ENCODE measurements at places on chromosomes 6 and 20.

- DNase-seq, result no peak
Observed at GRCh38 chr6:49406250-49406970, 56.6 kb downstream of the MMUT start.

DNA sequence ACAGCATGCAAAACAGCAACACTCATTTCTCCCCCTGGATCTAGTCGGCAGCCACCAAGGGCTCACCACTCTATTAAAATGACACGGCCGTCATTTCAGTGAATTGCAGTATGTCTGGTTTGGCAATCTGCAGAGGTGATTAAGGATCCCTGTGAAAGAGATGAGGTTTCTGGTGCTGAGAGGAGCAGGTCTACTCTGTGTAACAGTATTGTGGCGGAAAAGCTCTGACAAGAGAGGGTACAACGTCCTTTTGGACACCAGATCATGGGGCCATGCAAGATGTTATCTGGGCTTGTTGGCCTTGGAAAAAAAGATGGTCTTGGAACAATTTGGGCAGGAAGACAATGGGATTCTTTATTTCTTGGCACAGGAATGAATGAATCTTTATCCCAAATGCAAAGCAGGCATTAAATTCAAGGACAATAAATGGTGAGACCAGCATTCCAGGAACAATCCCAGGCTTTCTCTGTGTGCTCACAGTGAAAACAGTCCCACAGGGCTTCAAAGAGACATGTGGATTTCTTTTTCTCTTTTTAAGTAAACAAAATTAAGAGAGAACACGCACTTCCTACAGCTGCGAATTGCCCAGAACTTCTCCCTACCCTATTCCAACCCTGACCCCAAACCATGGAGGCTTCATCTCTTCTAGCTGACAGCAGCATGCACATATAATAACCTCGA lies 33.7 kb upstream of the ADGRF1 start:
- DNase-seq, result no peak

- DNase-seq, result peak; percentile 27
Observed at GRCh38 chr6:105991561-105992314, 94.4 kb upstream of the PRDM1 start.

GRCh38 chr20:62655282-62656196 lies 13.2 kb downstream of the SLCO4A1 start:
- no peak for DNase-seq

GRCh38 chr20:31835977-31836852 lies 9.2 kb downstream of the FOXS1 start:
- no peak for DNase-seq

- peak; percentile 36 for DNase-seq
Observed at GRCh38 chr20:5448449-5449118, 131.8 kb upstream of the PROKR2 start.

GRCh38 chr6:132300323-132300949 lies 100.8 kb downstream of the MOXD1 start:
- no peak for DNase-seq

GRCh38 chr6:344816-345340 lies 46.7 kb upstream of the IRF4 start:
- no peak for DNase-seq

DNA sequence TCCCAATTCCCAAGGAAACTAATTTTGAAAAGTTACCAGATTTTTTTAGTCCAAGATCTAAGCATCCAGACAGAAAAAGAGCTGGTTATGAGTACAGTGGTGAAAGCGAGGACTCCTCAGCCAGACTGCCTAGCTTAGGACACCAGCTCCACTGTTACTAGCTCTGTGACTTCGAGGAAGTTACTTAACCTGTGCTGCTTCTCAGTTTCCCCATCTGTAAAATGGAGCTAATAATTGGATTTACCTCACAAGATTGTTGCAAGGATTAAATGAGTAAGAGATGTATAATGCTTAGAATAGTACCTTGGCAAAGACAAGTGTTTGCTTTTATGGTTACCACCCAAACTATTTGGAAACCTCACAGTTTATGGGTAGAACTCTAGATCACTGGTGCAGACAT lies 1.1 kb downstream of the NT5DC1 start:
- no peak for DNase-seq

DNA sequence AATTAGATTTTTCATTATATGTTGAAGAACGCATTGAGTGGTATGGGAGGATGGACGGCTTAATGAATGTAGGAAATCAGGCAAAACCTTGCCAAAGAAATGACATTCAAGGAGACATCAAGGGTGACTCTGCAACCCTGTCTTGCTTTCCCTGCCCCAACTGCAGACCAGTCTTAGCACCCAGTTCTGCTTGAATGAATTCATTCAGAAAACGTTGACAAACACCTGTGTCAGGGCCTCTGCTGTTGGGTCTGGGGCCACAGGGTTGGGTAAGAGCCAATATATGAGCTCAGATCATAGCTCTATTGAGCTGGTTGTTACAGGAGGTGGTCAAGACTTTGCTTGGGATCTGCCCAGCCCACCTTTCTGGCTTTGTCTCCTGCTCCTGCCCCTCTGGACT lies 7.7 kb upstream of the ASXL1 start:
- DNase-seq, result no peak

GRCh38 chr6:39806278-39806677 lies 14.1 kb downstream of the DAAM2 start:
- no peak for DNase-seq

DNA sequence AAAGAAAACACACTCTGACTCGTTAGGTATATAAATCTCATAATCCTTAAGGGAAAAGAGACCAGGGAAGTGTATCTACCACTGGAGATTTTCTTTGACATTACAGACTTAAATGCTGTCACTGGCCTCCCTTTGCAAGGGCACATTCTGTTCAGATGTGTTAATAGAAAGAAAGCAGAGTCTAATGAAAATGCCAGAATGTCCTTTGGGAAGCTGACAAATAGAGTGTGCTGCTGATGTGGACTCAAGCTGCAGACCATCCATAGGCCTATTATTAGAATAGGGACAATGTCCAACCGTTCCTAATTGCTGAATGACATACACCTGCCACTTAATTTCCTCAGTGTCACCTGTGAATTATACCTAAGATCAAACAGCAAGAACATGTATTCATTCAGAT lies 41.2 kb downstream of the SLC35D3 start:
- no peak for DNase-seq

GRCh38 chr6:130362128-130362527 lies 3.7 kb upstream of the TMEM200A start:
- no peak for DNase-seq

- no peak for DNase-seq
Observed at GRCh38 chr6:158205169-158205944, 37.2 kb downstream of the GTF2H5 start.

DNA sequence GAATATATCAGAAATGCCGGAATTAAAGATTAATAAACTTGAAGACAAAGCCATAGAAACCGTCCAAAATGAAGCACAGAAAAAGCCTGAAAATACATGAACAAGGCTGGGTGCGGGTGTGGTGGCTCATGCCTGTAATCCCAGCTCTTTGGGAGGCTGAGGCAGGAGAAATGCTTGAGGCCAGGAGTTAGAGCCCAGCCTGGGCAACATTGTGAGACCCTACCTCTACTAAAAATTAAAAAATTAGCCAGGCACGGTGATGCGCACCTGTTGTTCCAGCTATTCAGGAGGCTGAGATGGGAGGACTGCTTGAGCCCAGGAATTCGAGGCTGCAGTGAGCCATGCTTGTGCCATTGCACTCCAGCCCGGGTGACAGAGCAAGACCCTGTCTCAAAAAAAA lies 32.9 kb downstream of the REV3L start:
- DNase-seq, result no peak

DNA sequence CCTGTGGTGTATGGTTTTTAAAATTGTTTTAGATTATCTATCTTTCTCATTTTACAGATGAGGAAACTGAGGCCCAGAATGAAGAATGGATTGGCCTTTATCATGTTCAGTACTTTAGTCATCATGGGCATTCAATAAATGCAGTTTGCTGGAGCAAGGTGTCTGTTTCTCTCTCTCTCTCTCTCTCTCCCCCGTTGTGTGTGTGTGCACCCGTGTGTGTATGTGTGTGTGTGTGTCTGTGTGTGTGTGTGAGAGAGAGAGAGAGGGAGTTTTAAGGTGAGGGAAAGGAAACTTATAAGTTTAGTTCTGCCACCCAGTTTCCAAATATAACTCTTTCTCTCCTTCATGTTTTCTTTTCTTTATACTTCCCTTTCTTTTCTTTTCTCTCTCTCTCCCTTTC lies 62.4 kb downstream of the CTNNBL1 start:
- DNase-seq, result no peak

DNA sequence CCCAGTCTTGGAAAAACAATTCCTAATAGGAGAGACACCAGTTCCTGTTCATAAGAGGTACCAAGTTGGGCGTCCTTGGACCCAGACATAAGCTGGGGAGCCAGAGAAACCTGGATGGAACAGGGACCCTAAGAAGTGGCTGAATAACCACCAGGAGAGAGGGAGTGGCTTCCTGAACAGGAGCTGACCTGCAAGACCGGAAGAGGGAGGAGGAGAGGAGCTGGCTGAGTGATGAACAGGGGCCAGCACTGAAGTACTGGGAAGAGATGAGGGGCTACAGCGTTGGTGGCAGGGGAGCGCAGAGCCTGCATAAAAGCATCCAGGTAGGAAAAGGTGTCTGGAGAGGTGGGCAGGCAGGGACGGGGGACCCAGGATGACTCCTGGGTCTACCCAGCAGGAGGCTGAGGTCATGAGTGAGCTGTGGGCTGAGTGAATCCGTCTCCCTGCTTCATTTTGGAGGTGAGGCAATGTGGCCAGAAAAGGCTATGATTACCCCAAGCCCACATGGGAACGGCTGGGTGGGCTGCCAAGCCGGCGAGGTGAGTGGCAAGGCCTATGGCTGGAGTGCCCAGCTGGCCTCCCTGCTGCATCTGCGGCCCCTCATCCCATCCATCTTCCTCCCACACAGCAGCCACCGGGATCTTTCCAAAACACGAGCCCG lies 34.4 kb upstream of the ZFAND3 start:
- no peak for DNase-seq

DNA sequence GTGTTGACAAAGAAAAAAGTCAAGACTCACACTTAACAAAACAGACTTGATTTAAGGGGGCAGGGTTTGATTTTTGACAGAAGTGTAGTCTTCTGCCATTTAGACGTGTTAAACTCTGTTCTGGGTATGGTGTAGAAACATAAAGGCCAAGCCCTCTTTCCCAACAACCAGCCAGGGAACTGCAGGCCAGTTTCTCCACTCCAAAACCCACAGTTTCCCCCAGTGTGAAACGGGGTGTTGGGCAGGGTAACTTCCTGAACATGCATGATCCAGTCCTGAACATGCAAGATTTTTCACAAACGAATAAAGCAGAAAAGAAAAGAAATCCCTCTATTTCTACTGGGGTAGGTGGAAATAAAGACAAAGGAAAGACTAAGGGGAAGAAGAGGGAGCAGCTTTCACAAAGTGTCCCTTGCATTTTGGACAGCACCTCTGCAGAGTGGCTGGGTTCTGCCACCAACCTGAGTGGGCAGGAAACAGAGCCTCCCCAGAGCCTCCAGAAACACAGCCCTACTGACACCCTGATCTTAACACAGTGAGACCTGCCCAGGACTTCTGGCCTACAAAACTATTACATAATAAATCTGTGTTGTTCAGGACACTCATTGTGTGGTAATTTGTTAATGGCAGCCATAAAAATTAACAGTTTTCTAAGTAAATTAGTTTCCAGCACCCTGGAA lies 7.5 kb downstream of the APMAP start:
- DNase-seq, result no peak

GRCh38 chr6:109236115-109237076 lies 141.1 kb downstream of the CEP57L1 start:
- no peak for DNase-seq

DNA sequence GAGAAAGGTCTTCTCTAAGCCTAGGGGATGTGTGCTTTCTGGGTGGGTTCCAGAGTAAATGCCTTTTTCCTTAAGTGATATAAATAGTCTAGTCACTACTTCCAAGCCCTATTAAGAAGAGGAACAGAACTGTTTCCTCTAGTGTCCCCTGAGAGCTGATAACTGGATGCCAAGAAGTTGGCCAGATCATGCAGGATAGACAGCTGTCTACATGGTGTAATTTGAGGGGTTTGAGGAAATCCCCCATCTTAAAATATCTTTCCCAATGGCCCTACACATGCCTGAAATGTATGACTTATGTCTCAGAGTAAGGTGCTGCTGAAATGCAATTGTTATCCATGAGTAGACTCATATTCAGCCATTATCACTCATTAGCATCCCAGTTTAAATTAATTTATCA lies 20.2 kb upstream of the PIM1 start:
- no peak for DNase-seq

GRCh38 chr6:158387578-158387977 lies 75.3 kb downstream of the TULP4 start:
- no peak for DNase-seq

- DNase-seq, result no peak
Observed at GRCh38 chr6:159168536-159169192, 536 bp upstream of the FNDC1 start.

DNA sequence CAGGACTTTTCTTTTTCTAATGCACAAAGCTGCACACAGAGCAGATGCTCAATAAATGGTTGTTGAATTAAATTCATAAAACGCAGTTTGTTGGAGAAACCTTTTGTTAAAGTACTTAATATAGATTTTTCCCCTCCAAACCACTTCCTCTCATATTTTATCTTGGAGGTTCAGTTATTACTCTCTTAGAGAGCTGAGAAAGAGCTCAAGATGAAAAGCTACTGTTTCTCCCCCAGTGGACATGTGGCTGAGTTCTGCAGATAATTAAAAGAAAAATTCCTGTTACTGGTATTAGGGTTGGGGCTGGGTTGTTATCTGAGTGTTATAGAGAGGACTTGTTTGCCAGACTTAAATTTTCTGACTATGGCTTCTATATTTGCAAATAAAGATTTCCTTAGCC lies 294.0 kb downstream of the TBC1D7 start:
- DNase-seq, result no peak

DNA sequence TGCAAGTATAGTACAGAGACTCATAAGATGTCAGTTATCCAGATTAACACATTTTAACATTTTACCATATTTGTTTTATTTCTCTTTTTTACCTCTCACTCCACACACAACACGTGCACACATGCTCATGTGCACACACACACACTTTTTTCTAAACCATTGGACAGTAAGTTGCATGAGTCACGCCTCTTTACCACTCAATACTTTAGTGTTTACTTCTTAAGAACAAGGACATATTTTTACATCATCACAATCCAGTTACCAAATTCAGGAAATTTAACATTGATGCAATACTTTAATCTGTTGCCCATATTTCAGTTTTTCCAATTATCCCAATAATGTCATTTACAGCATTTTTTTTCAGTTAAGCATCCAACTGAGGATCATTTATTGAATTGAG lies 109.0 kb downstream of the RIN2 start:
- no peak for DNase-seq

DNA sequence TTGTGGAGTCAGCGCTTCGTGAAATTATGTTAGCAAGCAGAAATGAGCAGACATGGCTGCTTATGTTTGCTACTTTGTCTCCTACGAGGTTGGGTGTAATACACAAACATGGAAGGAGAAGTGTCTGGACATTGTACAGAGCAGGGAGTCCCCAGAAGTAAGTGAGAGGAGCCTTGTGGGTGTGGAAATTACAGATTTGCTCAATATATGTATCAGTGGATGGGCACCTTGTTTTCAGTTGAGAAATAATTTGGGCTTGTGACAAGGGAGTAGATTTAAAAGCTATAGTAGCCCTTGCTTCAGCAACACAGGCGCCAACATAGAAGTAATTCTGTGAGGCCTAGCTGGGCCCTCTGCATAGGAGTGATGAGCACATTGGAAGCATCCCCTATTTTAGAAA lies 49.2 kb downstream of the HECA start:
- DNase-seq, result no peak

- DNase-seq, result no peak
Observed at GRCh38 chr20:34175079-34175478, 63.0 kb upstream of the EIF2S2 start.

Data from activated T-cell treated with anti-CD3 and anti-CD28 coated beads for 4 hours (primary cell).